ENCODE measurements at places on chromosomes 2 and 18.

- DNase-seq, result peak; percentile 64
Measured at GRCh38 chr2:209496586-209496982, 72.7 kb downstream of the MAP2 start.

DNA sequence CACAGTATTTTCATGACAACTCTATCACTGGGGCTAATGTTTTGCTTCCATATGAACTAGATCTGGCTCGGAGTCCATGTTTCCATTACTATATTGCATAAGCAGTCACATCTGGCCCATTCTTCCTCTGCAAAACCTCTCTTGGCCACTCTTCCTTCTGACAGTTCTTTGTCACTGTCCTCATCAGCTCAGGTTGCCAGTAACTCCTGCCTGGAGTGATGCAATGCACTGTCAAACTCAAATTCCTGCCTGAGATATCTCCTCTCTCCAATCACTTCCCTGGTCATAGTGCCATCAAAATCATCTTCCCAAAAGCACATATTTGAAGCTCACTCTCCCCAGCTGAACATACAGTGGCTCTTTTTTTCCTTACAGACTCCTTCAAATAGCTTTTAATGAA is 66.1 kb downstream of the COLEC12 start:
- peak; percentile 38 for DNase-seq

DNA sequence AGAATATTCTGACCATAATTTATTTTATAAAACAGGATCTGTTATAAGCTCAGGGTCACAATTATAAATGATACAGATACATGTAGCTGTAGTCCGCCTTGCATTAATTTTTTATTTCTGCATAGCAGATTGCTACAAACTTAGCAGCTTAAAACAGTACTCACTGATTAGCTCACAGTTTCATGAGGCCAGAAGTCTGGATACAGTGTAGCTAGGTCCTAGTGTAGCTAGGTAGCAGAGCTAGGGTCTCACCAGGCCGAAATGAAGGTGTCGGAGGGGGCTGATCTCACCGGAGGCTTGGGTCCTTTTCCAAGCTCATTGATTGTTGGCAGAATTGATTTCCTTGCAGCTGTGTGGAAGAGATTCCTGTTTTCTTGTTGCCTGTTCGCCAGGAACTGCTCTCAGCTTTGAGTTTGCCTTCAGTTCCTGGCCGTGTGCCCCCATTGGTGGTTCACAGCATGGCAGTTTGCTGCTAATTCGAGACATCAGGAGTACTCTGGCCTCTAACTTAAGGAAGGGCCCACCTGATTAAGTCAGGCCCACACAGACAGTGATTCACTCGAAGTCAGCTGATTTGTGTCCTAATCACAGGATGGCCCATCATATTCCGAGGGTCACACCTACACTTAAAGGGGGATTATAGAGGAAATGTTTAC is 18.4 kb downstream of the NAPG start:
- no peak for DNase-seq

DNA sequence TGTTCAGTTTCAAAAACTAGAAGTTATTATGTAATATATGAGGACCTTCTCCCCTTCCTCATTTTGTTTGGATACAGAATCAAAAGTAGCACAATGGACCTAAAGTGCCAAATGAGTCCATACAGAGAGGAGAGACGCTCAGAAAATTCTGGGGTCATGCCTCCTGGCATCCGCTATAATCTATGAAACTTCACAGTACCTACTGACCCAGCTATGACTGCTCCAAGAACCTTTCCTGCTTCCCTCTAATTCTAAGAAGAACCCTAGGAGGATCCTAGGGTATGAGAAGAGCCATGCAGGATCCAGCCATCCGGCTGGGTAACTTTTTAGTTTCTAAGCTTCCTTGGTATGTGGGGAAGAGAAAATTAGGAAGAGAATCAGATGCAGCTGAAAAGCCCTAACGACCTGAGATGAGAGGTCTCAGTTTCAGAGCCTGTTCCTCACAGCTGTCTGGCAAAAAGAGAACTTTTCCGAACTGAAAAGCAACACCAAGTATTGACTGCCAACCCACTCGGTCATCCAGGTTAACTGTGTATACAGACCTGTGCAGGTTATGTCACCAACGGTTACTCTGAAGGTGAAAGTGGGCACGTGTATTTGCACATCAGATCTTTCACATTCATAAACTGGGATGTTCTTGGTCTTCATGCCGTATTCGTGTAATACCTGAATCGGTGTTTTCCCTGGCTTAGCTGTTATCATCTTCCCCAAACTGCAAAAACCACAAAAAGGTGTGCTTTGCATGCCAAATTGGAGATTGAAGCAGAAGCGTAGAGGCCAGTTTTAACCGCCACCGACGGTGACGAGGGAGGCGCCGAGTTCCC is 1.1 kb downstream of the PRKRA start:
- peak; percentile 7 for DNase-seq

DNA sequence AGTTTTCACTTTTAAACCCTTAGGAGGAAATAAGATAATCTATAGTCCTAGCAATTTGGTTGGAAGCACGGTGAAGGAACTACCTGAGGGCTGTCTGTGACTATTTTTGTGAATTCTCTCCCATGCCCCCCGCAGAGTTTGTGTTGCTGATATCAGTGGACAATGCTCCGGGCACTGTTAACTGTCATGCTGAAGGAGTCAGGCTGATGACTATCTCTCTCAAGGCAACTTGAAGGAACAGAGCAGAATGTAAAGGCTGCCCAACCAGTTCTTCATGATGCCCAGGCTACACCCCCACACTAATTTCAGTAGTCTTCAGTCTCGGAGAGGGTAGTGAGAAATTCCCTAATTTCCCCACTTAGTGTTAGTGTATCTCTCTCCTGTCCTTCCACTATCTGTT is 21.6 kb upstream of the RAB6C start:
- no peak for DNase-seq

GRCh38 chr2:178632729-178633128 is 152.5 kb downstream of the PLEKHA3 start:
- DNase-seq, result no peak

DNA sequence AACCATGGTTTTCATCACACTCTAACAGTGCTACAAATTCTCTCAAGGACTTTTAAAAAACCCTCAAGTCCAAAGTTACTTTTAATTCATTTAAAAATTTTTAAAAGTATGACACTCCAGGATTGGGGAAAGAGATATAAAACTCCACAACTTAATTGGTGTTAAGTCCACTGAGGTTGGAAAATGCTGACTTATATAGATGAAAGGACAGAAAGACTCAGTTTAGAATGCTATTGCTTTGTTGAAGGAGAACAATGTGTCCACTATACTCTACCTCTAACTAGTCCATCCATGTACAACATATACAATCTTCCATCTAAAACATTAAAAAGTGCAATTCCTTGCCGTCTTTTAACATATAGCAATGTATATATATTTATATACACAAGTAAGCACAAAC is 41.2 kb downstream of the CABYR start:
- no peak for DNase-seq

- no peak for DNase-seq
Measured at GRCh38 chr2:230592775-230593174, 119.9 kb upstream of the CAB39 start.

DNA sequence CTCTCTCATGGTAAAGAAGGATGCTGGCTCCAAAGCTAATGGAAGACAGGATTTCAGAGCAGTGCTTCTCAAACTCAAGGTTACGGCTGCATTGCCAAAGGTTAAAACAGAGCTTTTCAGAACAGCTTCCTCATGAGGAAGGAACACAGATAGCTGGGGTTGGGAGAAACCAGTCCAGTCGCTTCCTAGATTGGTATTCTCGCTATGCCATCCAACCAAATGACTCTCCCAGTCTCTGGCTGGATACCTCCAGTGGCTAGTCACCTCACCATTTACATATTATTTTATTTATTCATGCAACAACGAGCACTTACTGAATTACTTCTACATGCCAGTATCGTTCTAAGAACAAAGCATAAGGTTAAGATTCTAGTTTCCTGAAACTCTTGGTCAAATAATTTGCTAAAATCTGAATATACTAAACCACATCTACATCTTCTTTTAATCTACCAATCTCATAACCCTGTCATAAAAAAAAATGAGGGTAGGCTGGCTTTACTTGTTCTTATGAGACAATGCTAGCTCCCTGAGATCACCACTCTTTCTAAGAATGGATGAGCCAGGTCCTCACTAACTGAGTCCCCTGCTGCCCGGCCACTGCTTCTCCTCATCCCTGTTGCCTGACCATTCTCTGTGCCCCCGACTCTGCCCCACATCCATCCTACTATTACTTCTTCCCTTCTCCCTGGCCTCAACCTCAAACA is 20.4 kb downstream of the KDSR start:
- DNase-seq, result peak; percentile 9

DNA sequence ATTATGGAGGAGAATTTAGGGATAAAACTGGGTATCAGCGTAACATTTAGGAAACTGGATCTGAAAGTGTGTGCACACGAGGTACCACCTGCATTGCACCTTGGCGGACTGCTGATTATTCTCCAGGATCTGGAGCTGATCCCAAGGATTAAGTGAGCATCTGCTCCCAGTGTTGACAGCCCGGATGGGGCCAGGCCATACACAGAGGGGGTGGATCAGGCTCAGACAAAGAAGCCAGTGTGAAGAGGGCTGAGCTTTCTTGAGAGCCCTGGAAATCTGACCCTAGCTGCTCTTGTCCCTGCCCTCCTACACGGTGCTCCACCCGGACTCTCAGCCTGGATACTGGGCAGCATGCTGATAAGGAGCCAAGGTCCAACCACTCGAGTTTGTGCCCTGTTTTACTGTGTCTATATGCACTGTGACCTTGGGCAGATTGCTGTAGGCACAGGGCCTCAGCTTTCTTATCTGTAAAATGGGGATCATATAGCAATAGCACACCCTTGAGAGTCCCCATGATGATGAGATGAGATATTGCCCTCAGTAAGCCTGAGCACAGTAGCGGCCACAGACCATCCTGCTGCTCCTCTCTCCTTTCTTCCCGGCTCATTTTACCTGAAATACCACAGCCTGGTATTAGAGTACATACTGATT is 396.8 kb upstream of the CELF4 start:
- no peak for DNase-seq

DNA sequence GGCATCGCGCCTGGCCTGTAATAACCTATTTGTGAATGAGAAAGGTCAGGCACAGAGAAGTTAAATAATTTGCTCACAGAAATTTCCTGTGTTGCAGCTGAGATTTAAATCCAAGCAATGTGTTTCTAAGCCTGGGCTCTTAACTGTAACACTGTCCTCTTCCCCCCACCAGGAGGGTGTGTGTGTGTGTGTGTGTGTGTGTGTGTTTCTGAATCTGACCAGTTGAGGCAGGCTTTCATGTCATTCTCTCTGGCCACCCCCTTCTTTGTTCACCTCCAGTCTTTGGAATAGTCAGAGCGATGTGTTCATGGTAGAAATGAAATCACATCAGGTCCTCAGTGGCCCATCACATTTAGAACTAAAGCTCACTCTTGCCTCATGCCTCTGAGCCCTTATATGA is 81.2 kb downstream of the NEDD4L start:
- DNase-seq, result no peak

DNA sequence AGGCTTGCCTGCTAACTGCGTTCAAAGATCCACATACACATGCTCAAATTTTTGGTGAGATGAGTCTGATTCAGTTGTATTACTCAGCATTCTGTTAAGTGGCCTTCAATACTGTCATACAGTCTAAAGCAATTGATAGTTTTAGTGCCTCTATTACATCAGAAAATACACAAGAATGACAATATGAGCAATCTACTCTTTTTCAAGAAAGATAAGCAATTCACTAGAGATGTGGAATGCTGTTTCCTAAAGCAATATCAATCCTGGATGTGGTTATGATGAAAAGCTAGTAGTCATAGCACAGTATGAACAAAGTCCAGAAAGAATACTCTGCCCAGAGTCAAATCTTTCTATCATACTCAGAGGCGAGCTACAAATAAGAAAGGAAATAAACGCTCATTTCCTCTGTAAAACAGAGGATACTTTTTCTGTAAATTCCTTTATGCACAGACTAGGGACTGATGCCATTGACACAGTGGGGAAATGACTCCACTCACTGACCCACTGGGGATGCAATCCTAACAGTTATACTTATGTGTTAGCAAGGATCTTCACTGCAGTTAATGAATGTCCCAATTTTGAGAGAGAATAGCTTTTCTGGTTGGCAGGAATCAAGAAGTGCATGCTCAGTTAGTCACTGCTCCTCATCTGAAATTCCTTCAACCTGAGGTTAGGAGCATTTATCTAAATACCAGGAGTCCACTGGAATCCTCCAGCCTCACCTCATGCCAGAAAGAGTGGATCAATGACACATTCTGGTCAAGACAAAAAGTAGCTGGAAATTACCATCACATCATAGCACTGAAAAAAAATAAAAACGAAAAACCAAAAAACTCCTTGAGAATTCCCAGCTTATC is 83.3 kb downstream of the PDE11A start:
- DNase-seq, result peak; percentile 68

DNA sequence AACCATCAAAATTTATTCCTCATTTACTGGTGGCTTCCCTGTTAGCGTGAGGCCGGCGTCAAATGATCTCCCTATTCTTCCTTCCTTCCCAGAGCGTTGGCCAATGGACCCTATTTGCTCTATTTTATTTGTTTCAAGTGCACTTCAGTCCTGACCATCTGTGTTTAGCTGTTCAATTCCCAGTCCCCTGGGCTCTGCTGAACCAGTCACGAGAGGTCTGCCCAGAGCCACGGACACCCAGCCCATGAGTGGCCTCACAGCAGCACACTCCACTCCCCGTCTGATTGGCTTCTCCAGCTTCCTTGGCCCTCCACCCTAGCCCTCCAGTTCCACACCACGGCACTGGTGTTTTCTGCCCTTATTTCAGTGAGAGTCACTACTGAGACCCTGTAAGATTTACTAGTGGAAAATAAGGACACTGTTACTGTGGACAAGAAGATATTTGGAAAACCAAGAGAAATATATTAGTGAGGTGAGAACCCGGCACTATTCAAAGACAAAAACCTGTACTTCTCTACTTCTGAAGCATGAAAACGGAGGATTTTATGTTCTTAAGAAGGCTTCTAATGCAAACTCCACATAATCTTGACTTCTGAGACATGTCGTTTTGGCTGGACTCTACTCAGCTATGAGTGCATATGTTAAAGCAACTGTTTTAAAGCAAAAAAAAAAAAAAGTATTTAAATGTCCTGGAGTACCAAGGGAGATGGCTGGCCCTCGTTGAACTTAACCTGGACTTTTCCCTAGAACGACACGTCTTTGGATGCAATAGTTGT is 86.6 kb downstream of the COL6A3 start:
- DNase-seq, result no peak

DNA sequence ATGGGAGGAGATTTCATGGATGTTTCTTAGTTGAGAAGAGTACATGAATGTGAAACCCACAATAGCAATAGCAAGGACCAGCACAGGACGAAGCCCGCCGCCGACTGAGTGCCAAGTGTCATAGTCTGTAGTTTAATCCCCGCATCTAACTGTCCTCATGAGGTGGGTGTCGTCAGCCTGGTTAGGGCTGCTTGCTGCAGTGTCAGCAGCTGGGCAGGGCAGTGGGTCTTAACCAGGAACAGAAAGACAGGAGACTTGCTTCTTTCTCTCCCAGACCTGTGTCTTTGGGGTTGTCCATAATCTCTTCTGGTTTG is 146.6 kb downstream of the VAPA start:
- DNase-seq, result no peak

GRCh38 chr2:111069722-111070121 is 51.0 kb upstream of the BCL2L11 start:
- no peak for DNase-seq
